ENCODE measurements at places on chromosomes 4 and X.

GRCh38 chrX:133645977-133646718 is 230.9 kb upstream of the GPC4 start:
- DNase-seq = no peak

DNA sequence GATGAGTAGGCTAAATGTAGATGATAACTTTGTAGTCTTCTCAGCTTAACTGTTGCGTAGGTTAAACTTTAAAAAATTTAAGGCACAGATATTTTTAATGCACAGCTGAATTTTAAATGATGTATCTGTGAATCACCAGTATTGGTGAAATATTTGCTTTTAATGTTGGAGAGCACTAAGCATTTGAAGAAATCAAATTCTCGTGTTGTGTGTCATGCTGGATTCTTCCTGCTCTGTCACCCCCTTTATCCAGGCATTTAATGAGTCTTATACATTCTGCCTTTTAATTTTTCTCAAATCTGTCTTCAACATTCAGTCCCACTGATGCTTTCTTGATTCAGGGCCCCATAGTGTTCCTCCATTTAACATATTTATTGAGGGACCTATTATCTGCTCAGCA is 76.7 kb downstream of the SLC4A4 start:
- DNase-seq = no peak

- DNase-seq = peak; percentile 82
Measured at GRCh38 chr4:77187322-77187721, 30.3 kb downstream of the CCNG2 start.

- DNase-seq = no peak
Measured at GRCh38 chrX:39356119-39356807, 555.0 kb downstream of the MID1IP1 start.

GRCh38 chr4:42048394-42048793 is 58.1 kb downstream of the SLC30A9 start:
- no peak for DNase-seq

DNA sequence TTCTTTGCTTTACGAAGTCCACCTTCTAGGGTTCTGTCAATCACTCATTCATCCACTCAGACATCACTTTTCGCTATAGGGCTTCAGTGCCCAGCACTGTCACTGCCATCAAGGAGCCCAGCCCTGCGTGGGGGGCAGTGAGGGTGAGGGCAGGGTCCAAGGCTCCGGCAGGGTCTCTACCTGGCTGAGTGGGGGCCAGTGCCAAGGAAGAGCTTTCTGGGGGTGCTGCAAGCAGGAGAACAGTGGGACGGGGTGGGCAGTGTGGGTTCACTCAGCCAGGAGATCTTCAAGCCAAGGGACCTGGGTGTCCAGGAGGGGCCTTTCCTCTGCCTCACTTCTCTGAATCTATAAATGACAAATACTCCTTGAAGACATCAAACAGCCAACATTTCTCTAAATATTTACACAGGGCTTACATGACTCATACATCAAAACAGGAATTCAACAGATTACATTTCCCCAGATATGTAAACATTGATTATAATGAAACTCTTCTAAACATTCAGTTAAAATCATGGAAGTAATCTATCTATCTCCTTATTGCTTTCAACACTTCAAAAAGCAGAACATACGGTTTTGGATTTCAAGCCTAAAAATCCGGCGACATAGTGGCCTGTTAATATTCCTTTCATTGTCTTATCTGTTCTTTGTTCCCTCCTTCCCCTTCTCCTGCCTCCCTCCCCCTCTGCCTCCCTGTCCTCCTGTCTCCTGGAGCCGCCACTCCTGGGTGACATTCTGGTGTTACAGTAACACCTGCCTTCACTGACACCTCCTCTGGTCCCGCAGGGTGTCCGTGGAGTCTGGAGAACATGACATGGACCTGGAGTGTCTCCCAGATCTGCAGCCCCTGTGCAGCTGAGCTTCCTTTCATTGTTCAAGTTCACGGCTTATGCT is 94.4 kb upstream of the ADRA2C start:
- no peak for DNase-seq

DNA sequence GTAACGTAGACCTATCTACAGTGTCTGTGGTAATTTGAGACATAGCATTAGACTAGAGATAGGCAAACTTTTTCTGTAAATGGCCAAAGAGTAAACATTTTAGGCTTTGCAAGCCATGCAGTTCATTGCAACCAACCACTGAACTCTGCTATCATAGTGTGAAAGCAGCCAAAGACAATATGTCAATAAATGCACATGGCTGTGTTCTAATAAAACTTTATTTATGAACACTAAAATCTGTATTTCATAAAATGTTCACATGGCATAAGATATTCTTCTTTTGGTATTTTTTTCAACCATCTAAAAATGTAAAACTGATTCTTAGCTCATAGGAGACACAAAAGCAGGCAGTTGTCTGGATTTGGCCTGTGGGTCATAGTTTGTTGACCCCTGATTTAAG is 120.9 kb downstream of the AMELX start:
- DNase-seq = no peak

- no peak for DNase-seq
Measured at GRCh38 chr4:10095296-10095991, 21.2 kb downstream of the WDR1 start.

DNA sequence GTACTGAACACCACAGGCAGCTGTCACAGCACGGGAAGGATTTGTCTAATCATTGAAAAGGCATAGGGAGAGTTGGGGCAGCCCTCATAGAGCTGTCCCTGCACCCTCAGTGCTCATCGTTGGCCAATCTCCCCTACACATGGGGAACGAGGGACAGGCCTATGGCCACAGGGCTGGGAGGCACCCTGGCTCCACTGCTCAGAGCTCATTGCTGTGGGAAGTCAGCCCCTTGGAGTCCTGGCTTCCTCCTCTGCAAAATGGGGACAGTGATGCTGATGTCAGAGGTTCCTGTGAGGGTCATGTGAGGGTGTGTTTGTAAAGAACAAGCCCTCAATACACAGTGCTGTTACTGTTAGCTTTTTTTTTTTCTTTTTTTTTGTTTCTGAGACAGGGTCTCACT is 19.3 kb upstream of the HTRA3 start:
- DNase-seq = no peak

DNA sequence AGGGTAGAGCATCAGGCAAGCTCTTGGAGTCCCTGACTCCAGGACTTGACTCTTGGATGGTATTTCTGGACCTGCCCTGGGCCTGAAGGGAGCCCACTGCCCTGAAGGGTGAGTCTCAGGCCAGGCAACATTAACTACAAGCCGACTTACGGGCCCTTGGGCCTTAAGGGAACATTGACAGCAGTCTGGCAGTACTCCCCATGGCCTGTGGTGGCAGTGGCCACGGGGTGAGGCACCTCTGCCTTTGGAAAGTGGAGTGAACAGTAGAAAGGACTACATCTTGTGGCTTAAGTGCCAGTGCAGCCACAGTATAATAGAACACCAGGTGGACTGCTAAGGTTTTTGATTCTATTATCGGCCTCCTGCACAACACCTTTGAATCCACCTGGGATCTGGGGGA is 36.3 kb downstream of the SH3BGRL start:
- DNase-seq = no peak

DNA sequence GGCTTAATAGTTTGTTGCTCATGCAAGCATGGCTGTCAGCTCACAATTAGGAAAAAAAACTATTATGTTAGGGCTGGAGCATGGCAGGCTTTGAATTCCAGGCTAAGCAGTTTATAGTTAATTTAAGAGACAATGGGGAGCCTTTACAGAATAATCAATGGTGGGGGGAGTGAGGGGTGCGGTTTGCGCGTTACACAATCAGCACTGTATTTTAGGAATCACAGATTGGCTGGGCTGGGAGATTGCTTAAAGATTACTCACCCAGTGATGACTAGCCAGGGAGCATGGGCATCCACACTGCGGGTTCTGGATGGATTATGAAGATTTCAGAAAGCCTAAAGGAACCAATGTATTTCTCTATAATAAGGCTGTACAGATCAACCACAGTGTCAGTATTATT is 186.6 kb downstream of the SOX3 start:
- DNase-seq = no peak

DNA sequence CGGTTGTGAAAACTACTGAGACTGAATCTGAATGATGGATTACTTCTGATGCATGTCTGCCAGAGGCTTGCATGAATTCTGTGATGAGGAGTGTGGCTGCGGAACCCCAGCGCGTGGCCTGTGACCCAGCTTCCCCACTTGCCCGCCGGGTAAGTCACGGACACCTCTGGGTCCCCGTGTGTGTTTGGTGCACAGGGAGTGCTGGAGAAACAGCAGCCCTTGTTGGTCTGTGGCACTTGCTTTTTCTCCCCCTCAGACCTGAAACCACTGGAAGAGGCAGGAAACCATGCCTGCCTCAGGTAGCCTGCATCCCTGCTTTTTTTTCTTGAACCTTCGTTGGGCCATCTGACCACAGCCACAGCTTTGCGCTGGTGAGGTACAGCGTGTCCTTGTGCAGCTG is 51.9 kb upstream of the TADA2B start:
- DNase-seq = no peak

GRCh38 chr4:74793757-74794381 is 454 bp downstream of the BTC start:
- no peak for DNase-seq

GRCh38 chr4:108717386-108717785 is 45.5 kb downstream of the ETNPPL start:
- no peak for DNase-seq

GRCh38 chr4:30396772-30397475 is 323.2 kb upstream of the PCDH7 start:
- no peak for DNase-seq

DNA sequence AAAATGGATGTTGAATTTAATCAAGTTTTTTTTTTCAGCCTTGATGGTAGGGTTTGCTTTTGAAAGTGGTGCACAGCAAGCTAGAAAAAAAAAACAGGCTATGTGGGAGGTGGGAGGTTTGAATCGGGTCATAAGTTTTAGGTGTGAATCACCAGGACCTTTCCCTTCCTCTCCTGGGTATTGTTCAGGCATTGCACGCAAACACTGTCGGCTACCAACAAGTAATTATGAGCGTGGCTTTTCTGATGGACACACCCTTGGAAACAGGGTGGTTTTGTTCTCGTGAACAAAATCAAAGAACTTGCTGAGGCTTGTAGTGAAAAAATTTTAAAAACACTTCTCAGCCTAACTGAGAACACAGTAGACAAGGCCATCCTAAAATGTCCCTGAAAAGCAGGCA is 18.1 kb downstream of the PIR start:
- DNase-seq = no peak

DNA sequence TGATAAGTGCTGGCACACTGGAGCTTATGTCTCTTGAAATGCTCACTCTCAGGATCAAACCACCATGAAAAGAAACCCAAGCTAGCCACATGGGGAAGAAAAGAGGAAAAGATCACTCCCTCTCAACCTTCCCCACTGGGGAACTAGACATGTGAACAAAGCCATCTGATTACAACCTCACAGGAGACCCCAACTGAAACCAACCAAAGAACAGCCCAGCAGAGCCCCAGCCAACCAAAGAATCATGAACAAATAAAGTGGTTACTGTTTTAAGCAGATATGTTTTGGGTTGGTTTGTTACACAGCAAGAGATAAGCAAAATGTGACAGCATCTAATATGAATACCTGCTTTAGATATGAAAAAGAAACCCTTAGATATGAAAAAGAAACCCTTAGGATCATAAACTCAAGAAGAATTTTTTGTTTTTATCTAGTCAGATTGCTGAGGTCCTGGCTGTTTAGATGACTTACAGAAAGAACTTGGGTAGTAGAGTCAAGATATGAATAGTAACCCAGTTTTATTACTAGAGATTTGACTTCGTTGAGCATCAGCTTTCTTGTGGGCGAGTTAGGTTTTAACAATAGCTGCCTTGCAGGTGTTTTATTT is 23.7 kb upstream of the TLR7 start:
- no peak for DNase-seq

GRCh38 chr4:147138171-147138570 is 192.5 kb upstream of the TTC29 start:
- no peak for DNase-seq

GRCh38 chr4:89305712-89306437 is 1.7 kb downstream of the GPRIN3 start:
- peak; percentile 31 for DNase-seq

DNA sequence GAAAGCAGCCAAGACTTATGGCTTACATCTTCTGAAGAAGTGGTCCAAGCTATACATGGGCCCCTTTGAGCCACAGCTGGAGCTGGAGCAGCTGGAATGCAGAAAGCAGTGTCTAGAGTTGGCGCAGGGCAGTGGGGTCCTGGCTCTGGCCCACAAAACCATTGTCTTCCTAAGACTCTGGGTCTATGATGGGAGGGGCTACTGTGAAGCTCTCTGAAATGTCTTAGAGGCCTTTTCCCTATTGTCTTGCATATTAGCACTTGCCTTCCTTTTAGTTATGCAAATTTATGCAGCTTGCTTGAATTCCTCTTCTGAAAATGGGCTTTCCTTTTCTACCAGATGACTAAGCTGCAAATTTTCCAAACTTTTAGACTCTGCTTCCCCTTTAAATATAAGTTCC is 15.3 kb downstream of the NPY1R start:
- DNase-seq = no peak

GRCh38 chrX:108468486-108468885 is 28.8 kb downstream of the COL4A5 start:
- no peak for DNase-seq

GRCh38 chr4:4603067-4603466 is 61.2 kb upstream of the STX18 start:
- no peak for DNase-seq

DNA sequence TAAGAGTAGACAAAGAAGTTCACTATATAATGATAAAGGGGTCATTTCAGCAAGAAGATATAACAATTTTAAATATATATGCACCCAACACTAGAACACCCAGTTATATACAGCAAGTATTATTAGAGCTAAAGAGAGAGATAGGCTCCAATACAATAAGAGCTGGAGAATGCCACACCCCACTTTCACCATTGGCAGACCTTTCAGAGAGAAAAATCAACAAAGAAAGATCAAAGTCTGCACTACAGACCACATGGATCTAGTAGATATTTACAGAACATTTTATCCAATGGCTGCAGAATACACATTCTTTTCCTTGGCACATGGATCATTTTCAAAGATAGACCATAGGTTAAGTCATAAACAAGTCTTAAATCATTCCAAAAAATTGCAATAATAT is 479.7 kb upstream of the DIAPH2 start:
- no peak for DNase-seq

- no peak for DNase-seq
Measured at GRCh38 chr4:22668301-22668700, 24.4 kb upstream of the GBA3 start.

- no peak for DNase-seq
Measured at GRCh38 chr4:3354455-3354811, 61.6 kb downstream of the RGS12 start.

DNA sequence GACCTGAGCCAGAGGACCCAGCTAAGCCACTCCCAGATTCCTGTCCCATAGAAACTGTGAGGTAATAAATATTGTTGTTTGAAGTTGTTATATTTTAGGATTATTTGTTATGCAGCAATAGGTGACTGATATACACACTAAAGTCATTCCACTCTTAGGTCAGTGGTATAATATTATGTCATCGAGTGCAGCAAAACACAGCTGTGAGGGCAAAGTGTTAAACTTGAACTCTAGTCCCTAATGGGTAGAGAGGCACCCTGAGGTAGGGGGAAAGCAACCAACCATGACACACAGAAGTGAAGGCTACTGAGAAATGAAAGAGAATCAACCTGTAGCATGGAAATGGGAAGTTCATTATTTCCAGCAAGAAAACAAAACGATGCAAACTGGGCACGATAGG is 66.6 kb downstream of the ATXN3L start:
- DNase-seq = no peak

- no peak for DNase-seq
Measured at GRCh38 chr4:103478734-103479133, 241.1 kb downstream of the TACR3 start.

- DNase-seq = no peak
Measured at GRCh38 chr4:99061048-99061700, 27.4 kb downstream of the ADH5 start.
